ENCODE measurements at places on chromosomes 13 and 19.

- peak; percentile 58 for DNase-seq
Observed at GRCh38 chr19:925087-925525, 729 bp upstream of the ARID3A start.

- DNase-seq: peak; percentile 35
Observed at GRCh38 chr19:7916103-7916954, 1.7 kb downstream of the TGFBR3L start.

DNA sequence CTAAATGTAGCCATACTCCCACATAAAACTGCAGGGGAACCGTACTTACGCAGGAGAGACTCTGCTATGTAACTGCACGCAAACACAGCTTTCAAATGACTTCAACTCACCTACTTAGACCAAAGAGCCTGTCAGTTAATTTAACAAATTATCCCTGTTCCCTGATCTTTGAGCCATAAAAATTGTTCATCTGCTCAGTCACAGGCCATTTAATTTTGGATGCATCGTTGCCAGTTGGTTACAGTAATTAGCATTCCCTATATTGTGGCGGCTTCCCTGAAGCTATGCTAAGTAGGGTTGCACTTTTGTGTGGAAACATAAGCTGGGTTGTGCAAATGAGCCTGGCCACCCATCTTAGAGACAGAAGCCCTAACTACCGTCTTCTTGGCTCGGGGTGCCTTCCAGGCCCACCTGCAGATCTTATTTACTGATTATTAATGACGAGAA lies 21.2 kb upstream of the OBI1 start:
- DNase-seq: no peak

- no peak for DNase-seq
Observed at GRCh38 chr19:3491396-3492119, 8.3 kb upstream of the SMIM44 start.

GRCh38 chr19:40184273-40184672 lies 7.0 kb upstream of the MAP3K10 start:
- DNase-seq: no peak

- DNase-seq: no peak
Observed at GRCh38 chr13:49265822-49266221, 18.1 kb downstream of the CDADC1 start.

DNA sequence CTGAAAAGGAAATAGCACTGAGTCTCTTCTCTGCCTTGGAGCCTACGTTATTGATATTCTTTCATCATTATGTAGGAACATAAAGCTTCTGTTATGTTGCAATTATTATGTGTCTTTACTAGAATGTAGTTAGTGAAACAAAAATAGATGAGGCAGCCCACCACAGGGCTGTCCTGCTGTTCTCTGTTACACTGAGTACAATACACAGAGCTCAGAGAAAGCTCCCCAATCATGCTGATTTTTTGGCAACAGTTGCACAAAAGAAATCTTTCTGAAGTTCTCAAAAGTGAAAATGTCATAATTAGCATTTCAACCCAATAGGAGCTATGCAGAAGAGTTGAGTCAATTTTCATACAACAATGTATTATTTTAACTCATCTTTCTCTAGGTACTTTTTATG lies 119.5 kb downstream of the EFNB2 start:
- no peak for DNase-seq

GRCh38 chr13:108102771-108103170 lies 112.6 kb downstream of the LIG4 start:
- no peak for DNase-seq

- no peak for DNase-seq
Observed at GRCh38 chr19:49421878-49422202, 1.4 kb downstream of the PTH2 start.

- no peak for DNase-seq
Observed at GRCh38 chr19:42683917-42684513, 56.3 kb downstream of the PSG3 start.

GRCh38 chr19:45218911-45219743 lies 26.1 kb downstream of the EXOC3L2 start:
- no peak for DNase-seq

- DNase-seq: no peak
Observed at GRCh38 chr13:45133396-45134118, 13.2 kb downstream of the GTF2F2 start.

DNA sequence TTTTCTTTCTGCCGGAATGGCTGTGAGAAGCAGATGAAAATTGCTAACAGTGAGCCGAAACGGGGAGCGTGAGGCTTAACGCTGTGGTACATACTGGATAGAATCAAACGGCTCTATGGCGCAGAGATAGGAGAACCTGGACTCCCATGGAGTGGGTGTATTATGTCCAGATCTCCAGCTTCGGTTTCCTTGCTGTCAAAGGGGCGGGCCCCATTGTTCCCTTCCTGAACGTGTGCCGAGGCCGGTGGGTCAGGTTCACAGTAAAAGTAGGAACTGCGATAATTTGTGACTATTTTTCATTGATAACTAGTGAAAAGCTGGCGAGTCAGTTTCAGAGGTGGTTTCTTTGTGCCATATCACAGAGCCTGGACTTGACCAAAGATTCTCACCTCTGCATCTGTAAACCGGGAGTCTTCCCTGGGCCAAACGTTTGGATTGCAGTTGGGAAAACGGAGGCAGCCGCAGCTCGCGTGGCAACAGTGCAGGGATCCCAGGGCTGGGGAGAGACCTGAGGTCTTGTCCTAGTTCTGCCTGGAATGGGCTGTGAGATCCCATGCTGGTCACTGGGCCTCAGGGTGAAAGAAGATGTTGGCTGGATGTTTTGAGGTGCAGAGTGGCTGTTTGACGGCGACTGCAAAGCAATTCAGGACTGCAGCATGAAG lies 752 bp downstream of the RPL18A start:
- DNase-seq: no peak

DNA sequence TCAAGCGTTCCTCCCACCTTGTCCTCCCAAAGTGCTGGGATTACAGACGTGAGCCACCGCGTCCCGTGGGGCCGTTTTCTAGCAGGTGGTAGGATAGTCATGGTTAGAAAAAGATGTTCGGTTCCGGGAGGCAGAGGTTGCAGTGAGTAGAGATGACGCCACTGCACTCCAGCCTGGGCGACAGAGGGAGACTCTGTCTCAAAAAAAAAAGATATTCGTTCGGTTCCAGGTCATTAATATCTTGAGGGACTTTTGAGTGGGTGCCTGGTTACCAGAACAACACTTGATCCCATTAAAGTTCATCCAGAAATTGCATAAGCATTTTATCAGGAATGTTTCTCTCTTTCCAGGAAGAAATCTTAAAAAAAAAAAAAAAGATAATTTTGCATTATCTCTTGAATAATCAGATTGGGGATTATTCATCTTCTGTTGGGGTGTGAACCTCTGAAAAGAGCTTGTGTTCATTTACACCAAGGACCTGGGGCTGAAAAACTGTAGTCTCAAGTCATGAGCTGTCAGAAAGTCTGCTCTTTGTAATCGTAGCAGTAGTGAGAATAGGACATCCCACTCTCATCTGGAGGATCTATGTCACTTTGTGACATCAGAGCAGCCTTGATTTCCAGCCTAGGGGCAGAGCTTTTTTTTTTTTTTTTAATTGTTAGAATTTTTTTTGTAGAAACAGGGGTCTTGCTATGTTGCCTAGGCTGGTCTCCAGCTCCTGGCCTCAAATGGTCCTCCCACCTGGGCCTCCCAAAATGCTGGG lies 1.0 kb upstream of the ETHE1 start:
- no peak for DNase-seq

DNA sequence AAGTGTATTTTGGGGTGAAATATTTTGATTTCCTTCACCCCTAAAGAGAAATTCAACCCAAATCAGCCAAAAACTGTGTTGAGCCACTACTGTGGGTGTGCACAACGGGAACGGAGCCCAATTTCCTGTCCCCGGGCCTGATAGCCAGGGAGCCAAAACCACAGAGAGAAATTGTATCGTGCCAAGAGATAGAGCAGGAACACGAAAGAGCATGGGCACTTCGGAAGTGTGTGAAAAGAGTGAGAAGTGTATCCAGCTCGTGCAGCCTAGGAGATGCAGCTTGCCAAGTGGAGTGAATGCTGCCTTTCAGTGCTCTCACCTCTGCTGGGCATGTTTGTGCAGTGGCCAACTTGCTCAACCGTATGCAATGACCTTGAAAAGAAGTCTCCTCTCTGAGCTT lies 19.4 kb upstream of the PLEKHF1 start:
- DNase-seq: no peak

GRCh38 chr19:49973987-49974386 lies 13.0 kb upstream of the SIGLEC11 start:
- DNase-seq: no peak

DNA sequence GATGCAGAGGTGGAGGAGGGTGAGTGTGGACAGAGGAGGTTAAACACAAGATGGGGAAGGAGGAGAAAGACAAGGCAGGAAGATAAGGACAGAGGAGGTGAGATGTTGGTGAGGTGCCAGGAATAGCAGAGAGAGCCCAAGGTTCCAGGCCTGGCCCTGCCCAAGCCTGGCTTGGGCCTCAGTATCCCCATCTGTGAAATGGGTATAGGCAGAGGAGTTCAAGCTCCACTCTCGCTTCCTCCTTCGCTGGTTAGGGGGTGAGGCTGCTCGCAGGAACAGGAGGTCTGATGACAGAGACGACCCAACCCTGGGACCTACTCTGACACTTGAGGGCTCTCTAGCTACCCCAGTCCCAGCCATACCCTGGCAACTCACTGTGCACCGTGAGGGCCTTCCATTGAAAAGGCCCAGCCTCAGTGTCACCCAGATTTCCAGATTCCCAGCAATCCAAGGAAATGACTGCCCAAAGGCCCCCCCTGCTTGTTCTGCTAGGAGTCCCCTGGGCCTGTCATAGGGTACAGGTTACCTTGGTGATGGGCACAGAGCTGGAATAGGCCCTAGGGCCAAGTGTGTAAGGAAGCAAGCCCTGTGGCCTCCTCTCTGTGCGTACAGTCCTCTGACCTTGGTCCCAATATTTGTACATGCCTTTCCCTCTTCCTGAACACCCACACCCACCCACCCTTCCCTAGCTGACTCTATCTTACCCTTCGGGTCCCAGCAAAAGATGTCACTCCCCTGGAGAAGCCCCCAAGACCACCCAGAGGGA lies 8.6 kb upstream of the ANGPTL8 start:
- DNase-seq: no peak

DNA sequence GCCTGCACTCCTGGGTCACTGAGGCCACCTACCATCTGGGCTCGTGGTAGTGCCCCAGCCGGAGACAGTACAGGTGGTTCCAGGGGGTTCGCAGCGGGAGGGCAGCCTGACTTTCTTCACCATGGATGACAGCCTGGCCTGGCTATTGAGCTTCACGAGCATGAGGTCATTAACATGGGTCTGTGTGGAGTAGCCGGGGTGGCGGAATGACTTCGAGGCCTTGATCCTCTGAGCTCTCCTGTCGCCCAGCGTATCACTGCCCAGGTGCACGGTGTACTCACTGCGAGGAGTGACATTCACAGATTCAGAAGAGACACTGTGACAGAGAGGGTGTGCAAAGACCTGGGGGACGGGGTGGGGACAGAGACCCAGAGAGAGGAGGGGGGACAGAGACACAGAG lies 3.5 kb downstream of the KLK7 start:
- DNase-seq: no peak

DNA sequence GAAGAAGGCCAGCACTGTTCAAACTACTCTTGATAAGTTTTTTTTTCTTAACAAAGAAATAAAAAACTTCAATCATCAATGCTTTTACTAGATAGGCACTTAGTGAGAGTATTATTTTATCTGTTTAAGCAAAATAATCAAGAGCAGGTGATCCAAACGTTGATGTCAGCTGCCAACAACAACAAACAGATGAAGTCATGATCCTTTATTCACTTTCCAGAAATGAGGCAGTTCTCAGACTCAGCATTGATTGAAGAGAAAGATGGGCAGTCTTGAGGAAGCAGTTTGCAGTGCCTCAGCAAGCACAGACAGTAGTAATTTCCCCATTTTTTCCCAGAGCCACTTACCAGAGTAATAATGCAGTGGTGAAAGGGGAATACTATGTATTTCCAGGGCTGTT lies 38.4 kb upstream of the CSNK1A1L start:
- DNase-seq: no peak

- no peak for DNase-seq
Observed at GRCh38 chr13:96803456-96804100, 190.7 kb downstream of the OXGR1 start.

- no peak for DNase-seq
Observed at GRCh38 chr13:94020426-94020825, 459.1 kb downstream of the DCT start.

GRCh38 chr19:1884291-1884718 lies 991 bp downstream of the ABHD17A start:
- DNase-seq: peak; percentile 30

- DNase-seq: no peak
Observed at GRCh38 chr19:36572593-36573019, 486 bp downstream of the ZNF529 start.

- no peak for DNase-seq
Observed at GRCh38 chr13:102693776-102694175, 1.1 kb downstream of the METTL21C start.

GRCh38 chr13:38849315-38849714 lies 141.3 kb downstream of the STOML3 start:
- no peak for DNase-seq

GRCh38 chr19:2135474-2136402 lies 15.6 kb downstream of the AP3D1 start:
- no peak for DNase-seq

DNA sequence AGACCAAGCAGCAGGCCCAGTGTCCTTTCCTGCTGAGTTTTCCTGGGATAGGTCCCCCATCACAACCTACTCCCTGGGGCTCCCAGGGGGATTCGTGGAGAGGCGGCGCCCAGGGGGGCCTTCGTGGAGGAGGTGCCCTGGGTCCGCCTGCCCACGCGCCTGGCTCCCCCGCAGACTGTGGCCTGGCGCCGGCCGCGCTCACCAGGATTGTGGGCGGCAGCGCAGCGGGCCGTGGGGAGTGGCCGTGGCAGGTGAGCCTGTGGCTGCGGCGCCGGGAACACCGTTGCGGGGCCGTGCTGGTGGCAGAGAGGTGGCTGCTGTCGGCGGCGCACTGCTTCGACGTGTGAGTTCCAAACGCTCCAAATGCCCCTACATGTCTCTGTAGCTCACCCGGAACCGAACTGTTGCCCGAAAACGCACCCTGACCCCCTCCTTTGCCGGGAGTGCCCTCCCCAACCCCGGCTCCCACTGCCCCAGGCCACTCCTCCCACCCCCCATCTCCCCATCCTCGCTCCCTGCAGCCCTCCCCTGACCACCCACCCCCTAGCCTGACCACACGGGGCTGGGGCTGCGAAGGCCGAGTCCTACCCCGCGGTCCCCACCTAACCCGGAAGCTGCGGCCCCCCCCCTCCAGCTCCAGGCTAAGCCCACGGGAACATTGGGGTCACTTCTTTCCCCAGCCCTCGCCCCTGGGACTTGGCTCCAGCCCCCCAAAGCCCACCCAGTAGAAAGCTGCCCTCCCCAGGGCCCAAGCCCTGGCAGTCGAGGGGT lies 3.3 kb downstream of the TIMM13 start:
- DNase-seq: no peak

DNA sequence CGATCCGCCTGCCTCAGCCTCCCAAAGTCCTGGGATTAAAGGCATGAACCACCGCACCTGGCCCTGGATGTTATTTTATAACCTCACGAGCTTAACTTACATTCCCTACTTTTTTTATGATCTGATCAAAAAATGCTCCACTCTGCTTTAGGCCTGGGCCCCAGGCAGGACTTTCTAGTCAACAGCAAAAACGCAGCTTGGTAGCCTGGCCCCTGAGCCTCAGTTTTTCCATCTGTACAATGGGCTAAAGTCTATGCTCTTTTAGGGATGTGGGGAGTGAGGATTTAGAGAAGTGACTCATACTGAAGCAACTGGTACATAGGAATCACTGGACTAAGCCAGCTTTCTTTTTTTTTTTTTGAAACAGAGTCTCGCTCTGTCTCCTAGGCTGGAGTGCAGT lies 11.9 kb upstream of the PIK3R2 start:
- no peak for DNase-seq

- no peak for DNase-seq
Observed at GRCh38 chr19:28290963-28291657, 921.8 kb downstream of the UQCRFS1 start.

- peak; percentile 92 for DNase-seq
Observed at GRCh38 chr19:50427997-50428425, 4.7 kb upstream of the MYBPC2 start.

Data from left hindlimb (tissue), 1 donor.